ENCODE measurements at places on chromosomes 1 and 21. TPM values are rescaled to one million over a fixed set of nuclear protein-coding genes. Genes with fewer than 3 reads are reported as not detected.

LRRC71 gene
- total RNA-seq = not detected

- no peak for DNase-seq
Observed at GRCh38 chr1:182428043-182428442, 21.9 kb upstream of the RGSL1 start.

GRCh38 chr1:37149296-37149695 lies 115.0 kb upstream of the GRIK3 start:
- DNase-seq = no peak

DNA sequence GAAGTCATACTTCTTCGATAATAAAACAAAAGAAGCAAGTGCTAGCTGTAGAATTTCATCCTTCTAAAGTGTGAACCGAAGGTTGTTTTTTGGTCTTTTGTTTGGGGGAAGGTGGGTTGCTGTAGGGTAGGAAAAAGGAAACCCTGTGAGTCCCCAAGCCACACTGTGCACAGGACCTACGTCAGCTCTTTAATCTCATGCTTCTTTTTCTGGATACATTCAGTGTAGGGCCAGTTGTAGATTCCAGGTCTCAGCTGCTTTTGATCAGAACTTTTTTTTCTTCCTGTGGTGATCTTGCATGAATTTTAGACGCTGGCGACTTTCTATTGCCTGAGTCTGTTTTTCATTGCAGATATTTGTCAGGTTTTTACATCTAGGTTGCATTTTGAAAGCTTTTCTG lies 40.2 kb downstream of the BCL9 start:
- DNase-seq = no peak

GRCh38 chr1:179061360-179062282 lies 20.2 kb upstream of the TOR3A start:
- DNase-seq = no peak

DNA sequence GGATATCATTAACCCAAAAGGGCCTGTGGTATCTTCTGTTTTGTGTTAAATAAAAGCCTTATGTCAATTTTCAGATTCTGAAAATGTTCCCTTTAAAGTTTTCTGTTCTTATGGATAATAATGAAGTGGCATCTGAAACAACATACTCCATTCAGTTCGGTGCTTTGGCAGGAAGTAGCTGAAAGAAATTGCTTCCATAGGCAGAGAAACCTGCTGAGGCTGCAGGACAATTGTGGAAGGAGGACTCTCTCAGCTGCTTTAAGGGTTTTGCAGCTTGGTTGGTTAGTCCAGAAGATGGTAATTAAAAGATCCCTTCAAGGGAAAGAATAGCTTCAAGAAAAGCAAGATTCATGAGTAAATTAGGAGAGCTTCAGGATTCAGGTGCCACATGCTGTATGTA lies 30.5 kb upstream of the NRIP1 start:
- no peak for DNase-seq

All from fibroblast of villous mesenchyme (primary cell).